ENCODE measurements at places on chromosomes 11 and 22. TPM values are rescaled to one million over a fixed set of nuclear protein-coding genes. Genes with fewer than 3 reads are reported as not detected.

- no peaks in the 10 kb centered on the region for H3K36me3 ChIP-seq
- peaks cover 7% of the 10 kb centered on the region for H3K4me1 ChIP-seq
- no peak for DNase-seq
- no peaks in the 10 kb centered on the region for H3K27me3 ChIP-seq
- H3K4me3 ChIP-seq: no peak overlapping the region
Observed at GRCh38 chr11:9274499-9275258, 9.5 kb upstream of the DENND5A start.

GRCh38 chr11:47867823-47868222 lies 19.7 kb upstream of the NUP160 start:
- H3K27me3 ChIP-seq: no peaks in the 10 kb centered on the region
- no peak overlapping the region for H3K27ac ChIP-seq

DNA sequence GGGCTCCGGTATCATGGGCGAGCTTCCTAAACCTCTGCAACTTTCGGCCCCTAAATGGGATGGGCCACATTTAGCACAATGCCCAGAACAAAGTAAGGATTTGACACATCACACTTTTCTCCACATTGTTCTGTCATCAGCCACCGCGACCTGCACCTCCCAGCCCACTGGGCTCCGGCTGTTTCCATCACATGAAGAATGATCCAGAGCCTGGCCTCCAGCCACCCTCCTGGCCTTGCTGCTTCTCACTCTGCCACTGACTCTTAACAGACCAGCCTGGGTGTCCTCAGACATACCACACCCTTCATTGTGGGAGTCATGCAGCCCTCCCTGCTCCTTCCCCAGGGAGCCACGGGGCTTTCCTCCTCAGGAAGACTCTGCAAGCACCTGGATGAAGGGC lies 113.7 kb downstream of the IGLL1 start:
- no peaks in the 10 kb centered on the region for H3K36me3 ChIP-seq
- no peak for DNase-seq
- peaks cover 8% of the 10 kb centered on the region for H3K27me3 ChIP-seq
- no peaks in the 10 kb centered on the region for H3K4me1 ChIP-seq
- H3K4me3 ChIP-seq: no peak overlapping the region
- no peak overlapping the region for H3K27ac ChIP-seq

DNA sequence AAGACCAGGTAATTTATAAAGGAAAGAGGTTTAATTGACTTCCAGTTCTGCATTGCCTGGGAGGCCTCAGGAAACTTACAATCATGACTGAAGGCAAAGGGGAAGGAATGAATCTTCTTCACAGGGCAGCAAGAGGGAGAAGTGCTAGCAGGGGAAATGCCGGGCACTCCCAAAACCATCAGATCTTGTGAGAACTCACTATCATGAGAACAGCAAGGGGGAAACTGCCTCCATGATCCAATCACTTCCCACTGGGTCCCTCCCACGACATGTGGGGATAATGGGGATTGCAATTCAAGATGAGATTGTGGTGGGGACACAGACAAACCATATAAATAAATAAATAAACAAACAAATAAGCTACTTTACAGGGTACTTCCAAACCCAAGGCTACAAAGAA lies 28.8 kb upstream of the EXPH5 start:
- no peak overlapping the region for H3K4me3 ChIP-seq
- H3K27ac ChIP-seq: no peak overlapping the region
- H3K27me3 ChIP-seq: peaks cover 29% of the 10 kb centered on the region
- H3K36me3 ChIP-seq: no peaks in the 10 kb centered on the region
- H3K4me1 ChIP-seq: peaks cover 23% of the 10 kb centered on the region

DNA sequence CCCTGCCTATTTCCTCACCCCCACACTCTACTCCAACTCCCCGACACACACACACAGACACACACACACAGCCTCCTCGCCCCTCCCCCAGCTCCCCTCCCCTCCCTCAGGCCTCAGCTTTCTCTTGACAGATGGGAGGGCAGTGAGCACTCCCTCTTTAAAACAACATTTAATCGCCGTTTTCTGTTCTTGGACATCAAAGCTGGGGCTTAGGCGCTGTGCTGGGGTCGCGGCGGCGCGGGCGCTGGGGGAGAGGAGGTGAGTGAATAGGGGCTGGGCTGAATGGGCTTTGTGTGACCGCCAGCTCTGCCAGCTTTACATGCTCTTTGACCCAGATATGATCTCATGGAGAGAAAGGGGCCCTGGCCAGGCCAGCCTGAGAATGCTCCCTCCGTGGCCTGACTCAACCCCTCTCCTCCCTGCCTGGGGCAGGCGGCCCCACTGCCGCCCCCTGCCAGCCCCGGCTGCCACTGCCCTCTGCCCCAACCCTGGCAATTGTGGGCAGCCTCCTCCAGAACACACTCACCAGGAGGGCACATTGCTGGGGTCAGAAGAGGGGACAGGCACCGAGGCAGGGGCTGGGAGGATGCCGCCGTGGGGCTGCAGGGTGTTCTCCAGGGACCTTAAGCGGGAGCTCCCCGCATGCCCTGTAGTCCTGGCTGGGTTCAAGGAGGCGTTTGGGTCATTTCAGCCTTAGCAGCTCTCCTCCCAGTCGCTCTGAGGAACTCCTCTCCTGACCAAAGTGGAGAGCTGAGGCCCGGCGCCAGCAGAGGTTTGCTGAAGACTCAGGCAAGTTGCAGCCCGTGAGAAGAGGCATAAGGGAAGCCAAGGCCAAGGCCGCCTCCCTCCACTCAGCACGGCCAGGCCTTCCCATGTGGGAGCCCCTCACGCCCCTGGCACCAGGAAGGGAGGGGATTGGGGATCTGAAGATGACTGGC lies 38.3 kb upstream of the NNMT start:
- H3K4me3 ChIP-seq: no peak overlapping the region
- no peaks in the 10 kb centered on the region for H3K4me1 ChIP-seq
- no peaks in the 10 kb centered on the region for H3K36me3 ChIP-seq
- H3K27me3 ChIP-seq: no peaks in the 10 kb centered on the region
- H3K27ac ChIP-seq: no peak overlapping the region

- H3K4me3 ChIP-seq: no peak overlapping the region
- DNase-seq: no peak
- H3K4me1 ChIP-seq: peaks cover 88% of the 10 kb centered on the region
- peak overlapping the region; percentile 61 for H3K27ac ChIP-seq
- no peaks in the 10 kb centered on the region for H3K27me3 ChIP-seq
Observed at GRCh38 chr11:96213500-96213899, 129.5 kb downstream of the MAML2 start.

GRCh38 chr11:124983674-124984511 lies 29.9 kb downstream of the CCDC15 start:
- no peak for DNase-seq
- peaks cover 56% of the 10 kb centered on the region for H3K36me3 ChIP-seq
- H3K4me3 ChIP-seq: no peak overlapping the region
- no peaks in the 10 kb centered on the region for H3K27me3 ChIP-seq

- no peaks in the 10 kb centered on the region for H3K4me1 ChIP-seq
- H3K36me3 ChIP-seq: no peaks in the 10 kb centered on the region
- DNase-seq: peak; percentile 73
- no peak overlapping the region for H3K4me3 ChIP-seq
- peaks cover 7% of the 10 kb centered on the region for H3K27me3 ChIP-seq
- H3K27ac ChIP-seq: no peak overlapping the region
Observed at GRCh38 chr11:70650075-70650909, 252.0 kb downstream of the CTTN start.

DNA sequence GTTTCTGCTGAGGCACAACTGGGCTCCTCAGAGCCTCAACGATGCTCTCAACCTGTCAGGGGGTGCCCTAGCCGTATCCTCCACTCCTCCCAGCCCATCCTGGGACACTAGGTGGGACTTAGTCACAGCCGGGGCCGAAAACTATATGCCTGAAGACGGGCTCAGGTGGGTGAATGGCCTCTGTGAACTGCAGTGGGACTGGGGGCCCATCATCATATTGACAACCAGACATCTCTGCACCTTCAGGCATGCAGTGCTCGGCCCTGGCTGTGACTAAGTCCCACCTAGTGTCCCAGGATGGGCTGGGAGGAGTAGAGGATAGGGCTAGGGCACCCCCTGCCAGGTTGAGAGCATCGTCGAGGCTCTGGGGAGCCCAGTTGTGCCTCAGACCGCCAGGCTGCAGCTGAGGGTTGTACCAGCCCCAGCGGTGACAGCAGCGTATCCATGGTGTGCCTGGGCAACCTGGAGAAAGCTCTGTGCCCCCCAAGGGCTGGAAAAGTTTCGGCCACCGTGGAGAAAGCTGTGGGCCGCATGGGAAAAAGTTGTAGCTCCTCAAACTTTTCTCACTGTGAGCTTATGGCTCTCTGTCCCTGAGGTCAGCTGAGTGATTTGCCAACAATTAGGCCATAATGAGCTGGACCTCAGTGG lies 88.9 kb downstream of the RRM1 start:
- H3K36me3 ChIP-seq: no peaks in the 10 kb centered on the region
- H3K4me1 ChIP-seq: peaks cover 3% of the 10 kb centered on the region
- H3K27ac ChIP-seq: no peak overlapping the region
- no peak for DNase-seq
- no peak overlapping the region for H3K4me3 ChIP-seq

DNA sequence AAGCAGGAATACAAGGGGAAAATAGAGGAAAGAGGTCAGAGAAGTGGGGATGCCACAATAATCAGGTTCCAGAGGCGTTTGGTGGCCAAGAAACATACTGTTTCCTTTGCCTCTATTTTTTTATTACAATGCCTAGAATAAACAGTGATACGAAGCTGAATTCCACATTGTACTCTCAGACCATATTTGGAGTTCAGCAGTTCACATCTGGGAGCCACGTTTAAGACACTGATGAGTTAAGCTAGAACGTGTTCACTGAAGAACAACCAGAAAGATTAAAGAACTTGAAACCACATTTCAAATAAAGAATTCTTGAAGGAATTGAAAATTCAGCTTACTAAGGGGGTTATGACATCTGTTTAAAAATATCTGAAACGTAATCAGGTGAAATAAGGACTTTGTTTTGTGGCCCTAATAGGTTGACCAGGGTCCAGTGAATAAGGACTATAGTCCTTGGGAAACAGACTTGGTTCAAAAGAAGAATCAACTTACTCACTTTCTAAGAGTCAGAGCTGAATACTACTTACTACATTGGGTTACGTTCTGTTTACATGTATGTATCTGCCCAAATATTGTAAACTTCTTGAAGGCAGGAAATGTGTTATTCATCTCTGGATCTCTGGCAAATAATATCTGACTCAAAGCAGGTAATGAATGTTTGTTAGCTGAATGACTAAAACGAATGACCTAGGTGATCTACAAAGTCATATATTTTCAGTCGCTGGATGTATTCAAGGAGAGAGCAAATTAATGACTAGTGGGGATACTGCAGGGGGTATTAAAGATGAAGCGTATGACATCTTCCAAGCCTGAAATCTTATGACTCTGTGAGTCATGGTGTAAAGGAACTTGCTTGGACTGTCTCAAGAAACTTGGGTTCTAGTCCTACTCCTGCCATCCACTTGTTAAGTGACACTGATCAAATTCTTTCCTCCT lies 247.0 kb upstream of the NARS2 start:
- H3K4me3 ChIP-seq: no peak overlapping the region
- H3K27ac ChIP-seq: no peak overlapping the region
- no peak for DNase-seq

GRCh38 chr11:4496557-4497248 lies 14.3 kb downstream of the OR52K1 start:
- no peak for DNase-seq
- peaks cover 10% of the 10 kb centered on the region for H3K4me1 ChIP-seq
- no peaks in the 10 kb centered on the region for H3K36me3 ChIP-seq
- peaks cover 11% of the 10 kb centered on the region for H3K27me3 ChIP-seq
- no peak overlapping the region for H3K27ac ChIP-seq

GRCh38 chr11:110921742-110922521 lies 209.7 kb upstream of the ARHGAP20 start:
- no peak overlapping the region for H3K27ac ChIP-seq
- no peak for DNase-seq
- no peak overlapping the region for H3K4me3 ChIP-seq
- peaks cover 4% of the 10 kb centered on the region for H3K4me1 ChIP-seq

DNA sequence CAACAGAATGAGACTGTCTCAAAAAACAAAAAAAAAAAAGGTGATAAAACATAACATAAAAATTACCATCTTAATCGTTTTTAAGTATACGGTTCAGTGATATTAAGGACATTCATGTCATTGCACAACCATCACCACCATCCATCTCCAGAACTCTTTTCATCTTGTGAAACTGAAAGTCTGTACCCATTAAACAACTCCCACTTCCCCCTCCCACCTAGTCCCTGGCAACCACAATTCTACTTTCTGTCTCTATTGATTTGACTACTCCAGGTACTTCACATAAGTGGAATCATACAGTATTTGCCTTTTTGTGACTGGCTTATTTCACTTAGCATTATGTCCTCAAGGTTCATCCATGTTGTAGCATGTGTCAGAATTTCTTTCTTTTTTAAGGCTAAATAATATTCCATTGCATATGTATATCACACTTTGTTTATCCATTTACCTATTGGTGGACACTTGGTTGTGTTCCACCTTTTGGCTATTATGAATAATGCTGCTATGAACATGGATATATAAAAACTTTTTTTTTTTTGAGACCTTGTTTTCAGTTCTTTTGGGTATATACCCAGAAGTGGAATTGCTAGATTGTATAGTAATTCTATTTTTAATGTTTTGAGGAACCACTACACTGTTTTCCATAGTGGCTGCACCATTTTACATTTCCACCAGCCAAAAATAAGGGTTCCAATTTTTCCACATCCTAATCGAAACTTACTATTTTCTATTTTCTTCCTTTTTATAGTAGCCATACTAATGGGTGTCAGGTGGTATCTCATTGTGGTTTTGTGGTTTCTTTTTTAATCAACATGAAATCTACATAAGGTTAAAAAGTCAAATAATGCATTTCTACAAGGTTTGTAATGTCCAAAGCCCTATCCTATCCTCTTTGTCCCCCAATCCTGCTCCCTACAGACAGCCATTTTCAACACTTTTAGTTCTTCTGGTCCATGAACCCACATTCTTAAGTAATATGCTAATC lies 23.4 kb upstream of the PIK3C2A start:
- H3K27ac ChIP-seq: no peak overlapping the region
- no peak overlapping the region for H3K4me3 ChIP-seq
- peak; percentile 67 for DNase-seq
- H3K4me1 ChIP-seq: peaks cover 16% of the 10 kb centered on the region
- no peaks in the 10 kb centered on the region for H3K36me3 ChIP-seq

DNA sequence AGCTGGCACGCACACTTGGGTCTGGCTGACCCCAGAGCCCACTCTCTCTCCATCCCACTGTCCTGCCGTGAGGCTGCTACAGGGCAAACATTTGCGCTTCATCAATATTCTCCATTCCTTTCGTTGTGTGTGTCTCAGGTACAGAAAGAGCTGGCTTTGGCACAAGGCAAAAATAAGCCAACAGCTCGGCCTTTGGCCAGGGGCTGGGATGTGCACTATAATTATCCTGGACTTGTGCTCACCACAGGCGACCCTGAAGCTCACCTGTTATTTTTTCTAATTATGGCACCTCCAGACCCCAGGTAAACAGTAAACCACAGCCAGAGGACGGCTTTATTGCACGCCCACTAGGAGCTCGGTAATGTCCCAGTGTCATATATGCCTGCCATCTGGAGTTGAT lies 10.9 kb downstream of the ZMAT5 start:
- peaks cover 3% of the 10 kb centered on the region for H3K4me1 ChIP-seq
- peaks cover 3% of the 10 kb centered on the region for H3K36me3 ChIP-seq
- no peak for DNase-seq
- no peak overlapping the region for H3K27ac ChIP-seq
- H3K4me3 ChIP-seq: no peak overlapping the region

OR5A1 gene
- total RNA-seq: not detected

OR52E6 gene
- not detected for total RNA-seq

SLC1A2 gene
- total RNA-seq: not detected

TIGD3 gene
- 0.58 TPM for total RNA-seq

APOA4 gene
- total RNA-seq: not detected

ANGPTL5 gene
- total RNA-seq: not detected

MS4A4A gene
- not detected for total RNA-seq
